ENCODE measurements at places on chromosomes 11 and 22.

GRCh38 chr11:125772834-125773505 is 5.7 kb downstream of the PATE2 start:
- no peak for DNase-seq

- DNase-seq, result no peak
These were observed 438 bp downstream of the ZW10 start for GRCh38 chr11:113773092-113773415.

DNA sequence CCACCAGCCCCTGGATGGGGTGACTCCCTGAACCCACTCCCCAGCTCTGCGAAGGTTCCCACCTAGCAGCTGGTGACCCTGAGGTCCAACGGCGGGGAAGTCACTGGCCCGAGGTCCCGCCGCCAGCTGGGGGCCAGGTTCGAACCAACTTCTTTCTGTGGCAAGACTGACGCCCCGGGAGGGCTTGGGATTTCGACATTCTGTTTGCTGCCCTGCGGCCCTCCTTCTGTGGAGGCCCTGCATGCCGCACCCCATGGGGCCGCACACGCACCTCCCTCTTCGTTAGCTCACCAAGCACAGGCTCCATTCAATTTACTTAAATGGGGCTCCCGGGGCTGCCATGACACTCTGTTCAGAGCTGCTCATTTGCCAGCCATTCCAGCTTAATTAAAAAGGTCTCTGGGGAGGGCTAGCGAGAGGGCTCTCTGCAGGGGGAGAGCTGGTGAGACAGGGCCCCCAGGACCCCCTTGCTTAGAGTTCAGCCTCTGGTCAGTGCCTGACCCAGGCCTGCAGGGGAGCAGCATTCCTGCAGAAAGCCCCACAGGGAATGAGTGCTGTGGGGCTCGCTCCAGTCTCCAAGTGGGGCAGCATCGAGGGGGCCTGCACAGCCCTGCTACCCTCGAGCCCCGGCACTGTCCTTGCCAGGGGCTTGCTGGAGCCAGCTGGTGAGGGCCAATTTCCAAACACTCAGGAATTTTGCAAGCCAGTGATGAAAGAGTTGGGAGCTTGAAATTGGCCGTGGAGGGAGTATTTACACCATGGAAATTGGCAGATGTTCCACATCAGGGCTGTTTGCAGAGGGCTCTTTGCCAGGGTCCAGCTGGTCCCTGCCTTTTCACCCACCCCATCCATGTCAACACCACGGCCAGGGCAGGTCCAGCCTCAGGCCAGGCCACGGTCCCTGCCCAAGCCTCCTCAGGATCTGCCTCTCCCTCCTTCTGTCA is 80.8 kb downstream of the CACNA1I start:
- no peak for DNase-seq

GRCh38 chr22:19169947-19170318 is 8.6 kb downstream of the SLC25A1 start:
- no peak for DNase-seq

- no peak for DNase-seq
These were observed 258.5 kb upstream of the SORL1-AS1 start for GRCh38 chr11:121711236-121711635.

- no peak for DNase-seq
These were observed 157.6 kb upstream of the BLID start for GRCh38 chr11:122273476-122274191.

- no peak for DNase-seq
These were observed 242.3 kb downstream of the SWAP70 start for GRCh38 chr11:9905960-9906791.

DNA sequence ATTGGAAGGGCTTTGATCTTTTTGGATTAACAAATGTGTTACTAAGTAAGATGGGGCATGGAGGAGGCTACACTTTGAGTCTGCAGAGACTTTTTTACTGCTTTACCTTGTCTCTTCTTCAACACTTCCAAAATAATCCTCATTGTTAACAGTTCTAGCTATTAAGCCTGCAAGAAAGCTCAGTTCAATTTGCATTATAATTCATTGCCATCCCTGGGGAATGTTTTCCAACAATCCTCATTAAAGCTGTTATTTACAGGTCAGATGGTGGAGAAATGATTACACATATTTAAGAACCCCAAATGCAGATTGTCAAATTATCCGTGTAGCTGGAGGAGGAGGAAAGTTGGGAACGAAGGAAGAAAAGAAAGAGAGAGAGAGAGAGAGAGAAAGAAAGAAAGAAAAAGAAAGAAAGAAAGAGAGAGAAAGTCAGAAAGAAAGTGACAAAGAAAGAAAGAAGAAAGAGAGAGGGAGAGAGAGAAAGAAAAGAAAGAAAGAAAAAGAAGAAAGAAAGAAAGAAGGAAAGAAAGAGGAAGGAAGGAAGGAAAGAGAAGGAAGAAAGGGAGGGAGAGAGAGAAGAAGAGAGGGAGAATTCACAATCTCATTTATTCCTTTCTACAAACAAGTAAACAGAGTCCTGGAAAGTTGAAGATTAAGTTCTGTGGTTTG is 443.9 kb downstream of the INSC start:
- DNase-seq, result no peak

DNA sequence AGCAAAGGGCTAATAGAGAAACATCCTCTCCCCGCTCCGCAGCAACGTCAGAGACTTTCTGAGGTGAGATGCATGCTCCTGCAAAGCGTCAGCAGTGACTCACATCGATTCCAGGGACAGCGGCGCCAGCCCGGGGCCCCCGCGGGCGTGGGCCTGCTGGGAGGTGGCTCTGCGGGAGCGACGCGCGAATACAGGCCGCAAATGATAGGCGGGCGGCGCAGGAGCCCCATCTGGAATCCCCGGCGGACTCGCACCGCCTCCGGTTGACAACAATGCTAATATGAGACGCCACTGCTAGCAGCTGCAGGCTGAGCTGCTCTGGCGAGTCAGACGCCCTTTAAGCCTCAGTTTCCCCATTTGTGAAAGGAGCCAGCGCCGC is 557 bp downstream of the RANGAP1 start:
- DNase-seq, result no peak

GRCh38 chr11:23767576-23767975 is 729.3 kb upstream of the LUZP2 start:
- DNase-seq, result no peak
